ENCODE measurements at places on chromosomes 1 and 21. TPM values are rescaled to one million over a fixed set of nuclear protein-coding genes. Genes with fewer than 3 reads are reported as not detected.

Gene BRDT
- total RNA-seq = not detected

Gene RNU1-4
- under 0.01 TPM for total RNA-seq

Gene SDCCAG8
- 86.6 TPM for total RNA-seq

Gene JAM2
- total RNA-seq = 55.3 TPM

Gene RIPPLY3
- total RNA-seq = 0.60 TPM

Gene MYCBP
- total RNA-seq = 10.4 TPM

Gene RHD
- 0.49 TPM for total RNA-seq

Gene RORC
- 1.6 TPM for total RNA-seq

Gene PCP4
- 47.6 TPM for total RNA-seq

Gene DCST1
- total RNA-seq = not detected

Gene KRTAP7-1
- not detected for total RNA-seq

Gene AMY1A
- total RNA-seq = not detected

Gene CCDC17
- total RNA-seq = 0.93 TPM

Gene SPRR5
- total RNA-seq = not detected

Gene TAS1R1
- not detected for total RNA-seq

Gene GBP6
- 0.38 TPM for total RNA-seq

Gene KCNA3
- 3.6 TPM for total RNA-seq

Gene NPHS2
- total RNA-seq = not detected

Gene WDR77
- 31.8 TPM for total RNA-seq

Gene SNRPE
- total RNA-seq = 86.6 TPM

Gene IQGAP3
- 8.4 TPM for total RNA-seq

Gene REN
- total RNA-seq = not detected

Gene SH3D21
- 10.8 TPM for total RNA-seq

Gene CD53
- total RNA-seq = 11.1 TPM

Gene CYP2J2
- 2.7 TPM for total RNA-seq

Gene CASZ1
- 58.1 TPM for total RNA-seq

Gene PGLYRP3
- total RNA-seq = not detected

Gene FAM177B
- 0.82 TPM for total RNA-seq

Gene SPRR4
- total RNA-seq = not detected

Gene KIF17
- total RNA-seq = 4.7 TPM

Gene SFN
- total RNA-seq = 8.5 TPM

Gene CTTNBP2NL
- 27.7 TPM for total RNA-seq

Gene ADAMTSL4
- 53.7 TPM for total RNA-seq

Gene UCHL5
- 50.0 TPM for total RNA-seq

Gene OPRD1
- 5.2 TPM for total RNA-seq

Gene TNFRSF18
- total RNA-seq = not detected

Gene ABCA4
- total RNA-seq = 113 TPM

Gene CENPL
- total RNA-seq = 11.7 TPM

Gene CASQ2
- 65.9 TPM for total RNA-seq

Gene NTMT2
- 0.99 TPM for total RNA-seq

All from camera-type eye (tissue), 1 donor.